ENCODE measurements at places on chromosomes 12 and 14.

- no peak for DNase-seq
Observed at GRCh38 chr14:89466944-89467343, 49.9 kb upstream of the FOXN3 start.

DNA sequence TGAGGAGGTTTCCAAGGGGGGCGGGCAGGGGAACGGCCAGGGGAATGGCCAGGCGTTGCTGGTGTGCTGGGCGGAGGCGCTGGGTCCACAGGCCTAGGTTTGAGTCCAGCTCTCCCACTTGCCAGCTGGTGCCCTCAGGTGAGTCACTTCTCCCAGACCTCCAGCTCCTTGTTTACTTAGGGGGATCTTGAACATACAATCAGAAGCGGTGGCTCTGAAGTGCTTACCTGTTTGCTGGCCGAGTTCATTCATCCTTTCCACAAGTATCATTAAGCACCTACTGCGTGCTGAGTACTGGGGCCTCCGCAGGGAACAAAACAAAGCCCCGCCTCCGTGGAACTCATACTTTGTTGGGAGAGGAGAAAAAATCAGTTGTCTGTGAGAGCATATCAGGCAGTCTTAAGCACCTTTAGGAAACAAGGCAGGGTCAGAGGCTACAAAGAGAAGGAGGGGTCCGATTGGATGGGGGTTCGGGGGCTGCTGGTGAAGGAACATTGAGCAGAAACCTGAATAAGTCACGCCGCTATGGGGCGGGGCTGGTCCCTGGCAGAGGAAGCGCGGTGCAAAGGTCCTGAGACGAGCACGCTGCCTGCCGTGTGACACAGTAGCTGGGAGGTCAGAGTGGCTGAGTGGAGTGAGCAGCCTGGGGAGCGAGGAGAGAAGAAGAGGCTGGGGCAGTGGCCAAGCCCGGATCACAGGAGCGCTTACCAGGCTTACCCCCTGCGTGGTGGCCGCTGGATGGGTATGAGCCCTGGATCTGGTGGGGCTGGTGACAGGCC lies 15.1 kb downstream of the MVK start:
- no peak for DNase-seq

DNA sequence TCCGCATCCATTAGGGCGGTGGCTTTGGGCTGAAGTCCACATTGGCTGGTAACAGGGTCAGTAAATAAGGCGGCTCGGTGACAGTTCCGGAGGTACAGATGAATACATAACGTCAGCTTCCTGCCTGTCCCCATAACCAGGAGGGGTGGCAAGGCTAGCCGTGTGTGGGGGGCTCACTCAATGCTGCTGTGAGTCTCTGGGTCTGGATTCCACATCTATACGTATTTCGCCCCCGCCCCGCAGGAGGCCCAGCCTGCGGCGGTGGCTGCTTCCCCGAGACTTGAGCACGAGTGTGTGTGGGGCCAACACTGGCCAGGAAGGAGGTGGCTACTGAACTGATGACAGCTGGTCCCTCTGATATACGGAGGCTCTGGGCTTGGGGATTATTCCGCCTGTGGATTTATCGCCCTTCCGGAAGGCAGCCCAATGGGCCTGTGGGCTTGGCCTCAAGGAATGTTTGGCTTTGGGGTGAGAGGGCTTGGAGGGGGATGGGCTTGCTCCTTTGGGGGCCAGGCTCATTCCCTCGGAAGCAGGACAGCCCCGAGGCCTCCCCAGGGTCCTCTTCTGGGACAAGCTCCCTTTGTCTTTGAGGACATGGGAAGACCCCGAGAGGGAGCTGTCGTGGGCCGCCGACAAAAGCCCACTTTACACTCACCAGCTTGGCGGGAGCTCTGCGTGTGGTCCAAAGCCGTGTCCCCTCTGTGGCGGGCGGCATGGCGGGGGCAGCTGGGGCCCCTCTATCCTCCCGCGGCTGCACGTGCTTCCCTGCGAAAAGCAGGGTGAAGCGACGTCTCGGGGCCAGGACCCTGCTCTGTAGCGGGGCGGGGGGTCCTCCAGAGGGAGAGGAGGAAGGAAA lies 82.1 kb downstream of the KIF26A start:
- DNase-seq, result no peak

DNA sequence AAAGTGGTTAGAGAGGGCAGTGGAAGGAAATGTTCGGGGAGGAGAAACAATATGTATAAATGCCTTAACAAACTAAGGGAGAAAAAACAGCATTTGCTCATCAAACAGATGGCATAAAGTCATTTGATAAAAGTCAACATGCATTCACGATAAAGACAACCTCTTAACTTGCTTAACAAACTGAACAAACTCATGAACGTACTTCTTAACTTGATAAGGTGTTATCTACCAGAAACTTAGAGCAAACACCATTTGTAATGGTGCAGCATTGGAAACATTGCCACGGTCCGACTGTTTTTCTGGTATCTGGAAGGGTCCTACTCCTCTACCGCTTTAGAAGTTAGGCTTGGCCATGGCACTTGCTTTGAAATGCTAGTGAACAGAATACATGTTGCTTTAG lies 4.2 kb upstream of the RPS6KL1 start:
- DNase-seq, result no peak

DNA sequence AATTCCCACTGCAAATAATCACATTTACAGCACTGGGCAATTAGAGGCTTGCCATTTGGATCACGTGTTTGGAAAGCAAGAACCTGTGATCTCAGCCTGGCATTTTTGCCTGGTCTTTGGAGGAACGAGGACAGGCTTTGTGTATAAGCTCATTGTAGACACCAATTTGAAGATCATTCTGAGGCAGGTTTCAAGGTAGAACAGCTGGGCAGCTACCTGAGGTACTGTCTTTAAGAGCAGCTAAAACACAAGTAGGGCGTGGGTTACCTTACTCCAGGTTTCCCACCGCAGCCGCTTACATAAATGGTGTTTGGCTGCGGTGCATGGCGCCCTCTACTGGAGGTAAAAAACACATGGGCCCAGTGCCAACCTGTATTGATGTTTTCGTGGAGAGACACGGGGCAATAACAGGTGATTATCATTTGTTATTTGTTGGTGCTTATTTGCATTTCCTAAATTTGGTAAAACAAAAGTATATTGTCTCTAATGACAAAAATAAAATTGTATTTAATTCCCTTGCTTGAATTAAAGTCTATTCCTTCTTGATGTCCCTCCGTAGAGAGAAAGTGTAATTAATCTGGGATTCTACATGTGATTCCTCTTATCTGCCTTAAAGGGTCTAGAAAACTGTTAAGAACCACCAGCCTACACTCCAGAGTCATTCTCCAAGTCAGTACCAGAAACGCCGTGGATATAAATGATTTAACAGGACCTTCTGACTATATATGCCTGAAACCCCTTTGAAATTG lies 69.7 kb downstream of the SVOP start:
- DNase-seq, result peak; percentile 79

DNA sequence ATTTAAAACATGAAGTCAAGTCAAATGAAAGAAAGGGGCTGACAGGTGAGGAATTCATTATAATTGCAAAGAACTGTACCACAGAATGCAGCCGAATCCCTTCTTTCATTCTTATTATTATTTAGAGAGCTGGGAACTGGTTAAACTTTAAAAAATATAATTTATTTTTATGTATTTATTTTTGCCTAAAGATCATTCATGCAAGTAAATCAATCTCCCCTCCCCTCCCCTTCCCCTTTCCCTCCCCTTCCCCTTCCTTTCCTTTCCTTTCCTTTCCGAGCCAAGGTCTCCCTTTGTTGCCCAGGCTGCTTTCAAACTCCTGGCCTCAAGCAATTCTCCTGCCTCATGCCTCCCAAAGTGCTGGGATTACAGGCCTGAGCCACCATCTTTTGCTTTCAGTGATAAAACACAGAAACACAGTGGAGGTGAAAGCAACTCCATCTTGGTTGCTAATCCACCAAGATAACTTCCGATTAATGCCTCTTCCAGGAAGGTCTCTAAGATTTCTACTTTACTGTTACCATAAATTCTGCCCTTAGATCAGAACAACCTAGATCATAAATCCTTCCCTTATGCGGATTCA lies 6.0 kb upstream of the UBC start:
- no peak for DNase-seq

- DNase-seq, result peak; percentile 27
Observed at GRCh38 chr14:68111097-68111852, 291.7 kb downstream of the RAD51B start.

All from NCI-H774 (cell line).